EH (cell line): ENCODE measurements at places on chromosomes 1 and 21.

- no peak for DNase-seq
Observed at GRCh38 chr1:2446394-2446793, 29.7 kb upstream of the PLCH2 start.

DNA sequence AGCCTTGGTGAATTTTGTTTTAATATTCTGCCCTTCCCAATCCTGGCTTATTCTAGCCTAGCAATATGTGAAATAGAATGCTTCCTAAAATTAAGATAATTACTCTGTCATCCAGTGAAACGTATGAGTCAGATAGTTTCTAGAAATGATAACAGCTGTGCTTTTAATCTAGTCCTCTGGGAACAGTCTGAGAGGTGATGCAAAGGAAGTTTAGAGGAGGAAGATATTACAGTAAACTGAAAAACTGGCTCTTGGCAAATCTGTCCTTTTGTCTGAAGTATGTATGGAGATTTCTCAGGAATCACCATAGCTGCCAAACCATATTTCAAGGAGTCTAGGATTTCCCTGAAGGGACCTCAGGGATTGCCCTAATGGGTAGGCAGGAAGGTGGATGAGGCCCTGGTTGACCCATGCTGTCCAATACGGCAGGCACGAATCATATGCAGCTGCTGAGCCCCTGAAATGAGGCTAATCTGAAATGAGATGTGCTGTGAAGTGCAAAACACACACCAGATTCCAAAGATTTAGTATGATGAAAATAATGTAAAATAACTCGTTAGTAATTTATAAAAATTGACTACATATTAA lies 70.8 kb upstream of the LBR start:
- peak; percentile 59 for DNase-seq

GRCh38 chr1:30888391-30888790 lies 20.2 kb downstream of the SDC3 start:
- DNase-seq = peak; percentile 95

DNA sequence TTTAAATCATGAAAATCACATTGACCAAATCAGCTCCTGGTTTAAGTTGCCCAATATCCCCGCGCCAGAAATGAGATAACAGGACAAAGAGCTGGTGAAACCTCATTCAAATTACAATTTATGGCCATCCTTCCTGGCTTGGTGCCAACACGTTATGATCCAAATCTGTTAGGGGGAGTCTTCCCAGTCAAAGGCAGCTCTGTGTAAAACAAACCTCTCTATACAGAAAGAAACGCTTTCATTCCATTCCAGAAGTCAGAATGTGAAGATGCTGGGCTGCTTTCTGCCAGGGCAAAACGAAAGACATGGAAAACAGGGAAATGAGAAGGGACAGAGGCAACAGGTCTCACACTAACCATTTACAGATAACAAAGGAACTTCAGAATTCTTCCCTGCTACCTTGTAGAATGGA lies 53.5 kb upstream of the TIAM1 start:
- DNase-seq = no peak

DNA sequence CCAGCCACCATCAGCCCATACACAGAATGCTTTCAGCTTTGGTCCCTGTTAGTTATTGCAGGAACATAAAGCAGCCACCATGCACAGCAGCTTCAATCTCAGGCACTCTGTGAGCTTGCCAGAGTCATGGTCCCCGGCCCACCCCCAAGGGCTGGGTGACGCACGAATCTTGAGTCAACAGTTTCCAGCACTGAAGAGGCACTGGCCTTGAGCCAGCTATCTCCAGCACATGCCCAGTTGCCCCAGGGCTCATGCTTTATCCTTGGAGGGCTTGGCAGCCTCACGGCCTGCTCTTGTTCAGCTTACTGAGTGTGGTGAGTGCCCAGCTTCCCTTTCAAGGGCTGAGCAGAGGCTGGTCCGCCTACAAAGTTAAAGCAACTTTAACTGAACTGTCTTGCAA lies 200.7 kb upstream of the RAB4A start:
- DNase-seq = peak; percentile 83

- DNase-seq = peak; percentile 67
Observed at GRCh38 chr1:115556236-115556635, 85.5 kb upstream of the VANGL1 start.

- peak; percentile 87 for DNase-seq
Observed at GRCh38 chr1:223771814-223772770, 59.8 kb downstream of the CAPN2 start.
